Activated naive CD4-positive, alpha-beta T cell treated with anti-CD3 and anti-CD28 coated beads, Interleukin-2, amount 10 ng/mL, durations not matched to agents 7 days and 5 days (primary cell): ENCODE measurements at places on chromosomes 2 and 18.

DNA sequence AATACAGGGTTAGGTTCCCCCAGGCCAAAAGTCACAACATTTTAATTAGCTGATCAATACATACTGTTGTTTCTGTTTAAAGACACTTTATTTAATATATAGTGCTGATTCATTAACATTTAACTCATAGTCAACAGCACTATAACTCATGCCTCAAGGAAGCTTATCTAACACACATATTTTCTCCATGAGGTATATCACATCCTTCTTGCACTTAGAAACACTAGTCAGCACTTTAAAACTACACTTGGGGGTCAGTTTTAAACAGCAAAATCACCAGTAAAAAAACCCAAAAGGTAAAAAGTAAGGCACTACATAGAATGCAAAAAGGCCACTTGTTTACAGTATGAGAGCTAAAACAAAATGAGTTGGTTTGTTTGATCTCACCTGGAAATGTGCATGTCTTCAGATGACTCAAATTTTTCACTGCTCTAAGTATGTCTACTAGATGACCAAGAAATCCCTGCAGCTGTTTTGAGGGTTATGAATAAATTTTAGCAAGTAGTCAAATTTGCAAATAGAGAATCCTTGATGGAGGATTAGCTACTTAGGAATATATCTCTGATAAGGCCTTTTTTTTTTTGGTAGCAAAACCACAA lies 54.1 kb upstream of the EPB41L5 start:
- H3K4me3 ChIP-seq: no peak overlapping the region
- H3K36me3 ChIP-seq: peaks cover 64% of the 10 kb centered on the region
- H3K27ac ChIP-seq: no peak overlapping the region
- DNase-seq: no peak

- no peaks in the 10 kb centered on the region for H3K27me3 ChIP-seq
- no peaks in the 10 kb centered on the region for H3K4me1 ChIP-seq
- DNase-seq: no peak
- no peak overlapping the region for H3K4me3 ChIP-seq
These were observed 94.8 kb upstream of the LTBP1 start for GRCh38 chr2:32851777-32852439.

DNA sequence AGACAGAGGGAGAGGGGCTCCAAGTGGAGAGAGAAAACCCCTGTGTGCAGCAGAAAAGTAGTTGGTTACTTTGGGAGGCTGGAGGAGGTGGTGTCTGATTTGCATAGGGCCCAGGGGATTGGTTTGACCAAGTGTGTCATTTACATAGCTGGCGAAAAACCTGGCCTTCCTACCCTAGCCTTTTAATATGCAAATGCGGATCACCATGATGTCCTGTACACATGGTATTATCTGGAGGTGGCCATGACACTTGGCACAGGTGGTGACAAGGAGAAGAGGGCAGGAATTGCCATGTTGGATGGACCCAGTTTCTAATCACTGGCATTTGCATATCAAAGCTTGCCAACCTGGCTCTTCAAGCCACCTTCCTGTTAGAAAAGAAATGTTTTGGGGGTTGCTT lies 120.8 kb upstream of the CHAC2 start:
- no peak overlapping the region for H3K4me3 ChIP-seq
- H3K27ac ChIP-seq: no peak overlapping the region
- no peak for DNase-seq
- H3K36me3 ChIP-seq: no peaks in the 10 kb centered on the region
- H3K27me3 ChIP-seq: no peaks in the 10 kb centered on the region

DNA sequence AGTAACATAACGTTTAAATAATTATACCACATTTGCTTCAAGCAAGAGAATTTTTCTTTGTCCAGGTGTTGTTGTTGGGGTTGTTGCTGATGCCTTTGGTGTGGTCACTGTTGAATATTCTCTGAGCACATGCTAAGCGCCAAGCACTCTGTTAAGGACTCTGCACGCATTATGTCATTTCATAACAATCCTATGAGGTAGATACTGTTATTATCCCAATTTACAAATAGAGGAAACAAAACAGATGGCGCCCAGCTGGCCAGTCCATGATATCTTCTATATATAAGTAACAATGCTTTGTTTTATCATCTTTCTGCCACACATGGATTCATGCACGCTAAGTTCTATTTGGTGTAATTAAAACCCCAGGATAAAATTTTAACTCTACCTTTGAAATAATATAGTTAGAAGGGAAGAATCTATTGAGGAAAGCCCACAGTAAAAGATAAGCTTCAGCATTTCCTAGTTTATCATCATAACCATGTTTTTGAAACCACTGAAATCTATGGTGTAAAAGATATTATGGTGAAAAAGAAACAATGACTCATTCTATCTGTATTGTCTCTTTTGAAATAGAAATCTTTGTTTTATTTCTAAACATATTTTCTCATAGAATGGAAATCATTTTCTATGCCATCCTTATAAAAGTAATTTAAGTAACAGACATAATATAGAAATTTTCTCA lies 199.7 kb downstream of the PID1 start:
- H3K36me3 ChIP-seq: no peaks in the 10 kb centered on the region
- H3K27me3 ChIP-seq: no peaks in the 10 kb centered on the region
- H3K27ac ChIP-seq: no peak overlapping the region
- no peak overlapping the region for H3K4me3 ChIP-seq
- H3K4me1 ChIP-seq: no peaks in the 10 kb centered on the region

DNA sequence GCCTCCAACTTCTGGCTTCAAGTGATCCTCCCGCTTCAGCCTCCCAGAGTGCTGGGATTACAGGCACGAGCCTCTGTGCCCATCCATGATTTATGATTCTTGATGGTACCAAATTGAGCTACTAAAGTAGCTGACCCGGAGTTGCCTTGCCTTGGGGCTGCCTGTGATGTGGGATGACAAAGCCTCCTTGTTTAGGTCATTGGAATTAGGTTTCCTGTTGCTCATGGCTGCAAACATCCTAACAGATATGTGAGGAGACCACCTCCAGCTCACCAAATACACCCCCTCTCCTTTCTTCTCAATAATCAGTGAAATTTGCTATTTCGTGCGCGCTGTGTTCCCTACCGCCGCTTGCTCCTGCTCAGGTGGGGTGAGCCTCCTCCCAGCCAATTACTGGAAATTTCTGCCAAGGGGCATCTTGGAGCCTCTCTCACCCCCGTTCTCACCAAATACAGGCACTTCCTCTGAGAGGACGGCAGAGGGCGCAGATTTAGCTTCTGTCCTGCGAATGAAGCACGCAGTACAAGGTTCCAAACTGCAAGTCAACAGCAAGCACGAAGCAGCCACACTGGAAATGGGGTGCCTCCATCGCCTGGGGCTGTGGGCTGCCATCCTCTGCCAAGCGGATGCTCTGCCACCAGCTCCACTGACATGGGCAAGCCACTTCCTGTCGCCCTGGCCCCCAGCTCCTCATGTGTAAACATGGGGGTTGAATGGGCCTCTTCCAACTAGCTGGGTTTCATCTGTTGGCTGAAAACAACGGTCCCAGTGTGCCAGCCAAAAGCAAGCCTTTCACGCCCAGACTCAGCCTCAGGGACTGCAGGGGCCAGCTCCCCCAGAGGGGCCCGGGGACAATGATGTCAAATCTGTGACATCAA lies 71.7 kb downstream of the NCAPH start:
- DNase-seq: peak; percentile 82
- H3K27me3 ChIP-seq: peaks cover 16% of the 10 kb centered on the region
- H3K36me3 ChIP-seq: no peaks in the 10 kb centered on the region
- peak overlapping the region; percentile 33 for H3K27ac ChIP-seq
- H3K4me1 ChIP-seq: peaks cover 25% of the 10 kb centered on the region

GRCh38 chr2:56231361-56231760 lies 47.6 kb downstream of the CCDC85A start:
- no peak overlapping the region for H3K27ac ChIP-seq
- DNase-seq: no peak
- no peaks in the 10 kb centered on the region for H3K36me3 ChIP-seq
- no peaks in the 10 kb centered on the region for H3K4me1 ChIP-seq
